Left ventricle myocardium inferior (tissue), 1 donor: ENCODE measurements at places on chromosomes 16 and 17.

DNA sequence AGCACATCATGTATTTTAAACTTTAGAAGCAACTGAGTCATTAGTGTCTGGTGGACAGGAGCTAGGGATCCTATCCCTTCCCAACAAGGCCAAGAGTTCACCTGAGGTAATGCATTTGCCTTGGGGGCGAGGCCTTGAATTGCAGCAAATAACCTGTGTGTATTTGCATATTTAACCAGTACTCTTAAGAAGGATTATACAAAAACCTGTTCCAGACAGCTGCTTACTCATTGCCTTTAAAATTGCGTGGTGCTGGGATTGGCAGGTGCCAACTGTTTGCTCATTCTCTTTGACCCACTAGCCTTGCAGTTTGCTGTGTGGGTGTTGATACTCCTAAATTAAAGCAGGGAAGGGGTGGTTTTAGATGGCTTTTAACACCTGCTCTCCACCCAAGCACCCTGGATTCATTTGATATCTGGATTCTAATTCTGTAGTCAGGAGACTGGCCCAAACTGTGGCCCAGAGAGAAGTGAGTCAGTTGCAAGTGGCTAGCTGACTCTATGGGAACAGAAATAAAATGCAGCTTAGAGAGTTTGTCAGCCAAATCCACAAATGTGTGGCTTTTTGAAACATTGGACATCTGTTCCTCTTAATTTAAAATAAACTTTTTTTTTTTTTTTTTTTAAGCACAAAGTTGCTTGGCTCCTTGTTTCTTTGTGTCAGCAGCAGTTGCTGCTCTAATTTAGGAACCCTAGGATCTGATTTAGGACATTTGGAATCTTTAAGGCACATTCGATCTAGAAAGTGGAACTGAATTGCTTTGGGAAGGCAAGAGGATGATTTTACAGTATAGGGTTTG, 46.9 kb downstream of the TUBD1 start:
- DNase-seq, result no peak

- DNase-seq, result no peak
Observed at GRCh38 chr17:71869841-71870545, 250.8 kb upstream of the SOX9 start.

DNA sequence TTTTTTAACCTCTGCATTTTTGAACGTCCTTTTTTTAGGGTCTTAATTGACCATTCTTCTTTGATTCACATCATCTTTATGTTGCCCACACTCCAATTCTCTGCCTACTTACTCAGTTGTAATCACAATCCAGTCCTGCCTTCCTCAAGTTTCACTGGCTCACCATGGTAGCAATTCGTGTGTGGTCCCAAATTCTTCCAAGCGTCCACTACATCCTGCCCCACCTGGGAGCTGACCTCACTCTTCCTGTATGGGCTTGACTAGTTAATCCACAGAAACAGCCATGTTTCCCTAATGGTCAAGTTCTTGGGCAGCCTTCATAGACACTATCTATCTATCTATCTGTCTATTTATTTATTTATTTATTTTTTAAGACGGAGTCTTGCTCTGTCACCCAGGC, 7.1 kb downstream of the TLCD2 start:
- no peak for DNase-seq

DNA sequence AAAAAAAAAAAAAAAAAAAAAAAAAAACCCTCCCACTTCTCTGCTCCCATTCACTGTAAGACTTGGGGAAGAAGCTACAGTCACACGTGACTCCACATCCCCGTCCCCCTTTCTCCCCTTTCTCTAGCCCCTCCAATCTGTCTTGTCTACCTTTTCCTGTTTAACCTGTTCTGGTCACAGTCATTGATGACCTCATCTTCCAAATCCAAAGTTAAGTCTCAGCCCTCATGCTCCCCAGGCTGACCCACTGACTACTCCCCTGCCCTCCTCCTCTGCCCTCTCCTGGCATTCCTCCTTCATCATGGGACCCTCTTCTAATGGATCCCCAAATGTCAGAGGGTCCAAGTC, 1.6 kb upstream of the CDH5 start:
- DNase-seq, result no peak

DNA sequence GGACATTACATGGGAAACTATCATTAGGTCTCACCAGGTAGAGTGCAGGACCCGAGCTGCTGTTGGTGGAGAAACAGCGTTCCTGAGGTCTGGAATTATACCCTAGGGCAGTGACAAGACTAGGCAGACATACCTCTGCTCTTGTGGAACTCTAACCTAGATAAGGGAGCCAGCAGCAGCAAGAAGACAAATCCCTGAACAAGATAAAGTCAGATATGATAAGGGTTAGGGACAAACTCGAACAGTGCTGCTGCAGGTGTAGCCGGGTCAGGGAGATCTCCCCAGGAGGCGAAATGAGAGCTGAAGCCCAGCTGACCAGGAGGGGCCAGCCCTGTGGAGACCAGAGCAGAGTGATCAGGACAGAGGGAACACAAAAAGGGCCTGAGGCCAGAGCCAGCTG, 34.7 kb downstream of the ARSG start:
- no peak for DNase-seq

GRCh38 chr16:73483934-73484711, 436.2 kb upstream of the ZFHX3 start:
- no peak for DNase-seq

DNA sequence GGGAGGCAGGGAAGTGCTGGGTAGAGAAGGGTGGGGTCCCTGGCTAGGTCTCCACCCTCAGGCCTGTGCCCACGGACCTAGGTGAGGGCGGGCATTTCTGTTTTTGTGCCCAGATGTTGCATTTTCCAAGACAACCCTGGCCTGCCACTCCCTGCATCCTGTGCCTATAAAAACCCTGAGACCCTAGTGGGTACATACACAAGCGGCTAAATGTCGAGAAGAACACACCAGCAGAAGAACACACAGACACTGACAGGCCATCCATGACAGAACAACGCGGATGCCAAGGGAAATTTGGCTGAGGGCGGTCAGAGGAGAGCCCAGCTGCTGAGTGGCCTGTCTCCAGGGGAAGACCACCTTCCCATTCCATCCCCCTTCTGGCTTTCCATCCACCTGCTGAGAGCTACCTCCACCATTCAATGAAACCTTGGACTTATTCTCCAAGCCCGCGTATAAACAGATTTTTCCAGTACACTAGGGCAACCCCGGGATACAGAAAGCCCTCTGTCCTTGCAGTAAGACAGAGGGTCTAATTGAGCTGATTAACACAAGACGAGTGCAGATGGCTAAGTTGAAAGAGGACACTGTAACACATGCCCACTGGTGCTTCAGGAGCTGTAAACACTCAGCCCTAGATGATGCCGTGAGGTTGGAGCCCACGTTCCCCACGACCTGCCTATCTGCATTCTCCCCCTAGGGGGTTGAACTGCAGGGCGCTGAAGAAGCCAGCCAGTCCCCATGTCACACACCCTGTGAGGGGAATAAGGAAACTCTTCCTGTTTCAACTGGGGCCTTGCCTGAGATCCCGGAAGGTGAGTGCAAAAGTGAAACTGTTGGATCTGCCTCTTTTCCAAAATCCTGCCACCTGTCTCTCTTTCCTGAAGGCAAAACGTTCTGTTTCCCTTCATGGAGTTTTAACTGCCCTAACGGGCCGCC, 147.2 kb upstream of the COX10 start:
- no peak for DNase-seq

GRCh38 chr17:17375841-17376240, 72.7 kb downstream of the NT5M start:
- DNase-seq, result no peak

DNA sequence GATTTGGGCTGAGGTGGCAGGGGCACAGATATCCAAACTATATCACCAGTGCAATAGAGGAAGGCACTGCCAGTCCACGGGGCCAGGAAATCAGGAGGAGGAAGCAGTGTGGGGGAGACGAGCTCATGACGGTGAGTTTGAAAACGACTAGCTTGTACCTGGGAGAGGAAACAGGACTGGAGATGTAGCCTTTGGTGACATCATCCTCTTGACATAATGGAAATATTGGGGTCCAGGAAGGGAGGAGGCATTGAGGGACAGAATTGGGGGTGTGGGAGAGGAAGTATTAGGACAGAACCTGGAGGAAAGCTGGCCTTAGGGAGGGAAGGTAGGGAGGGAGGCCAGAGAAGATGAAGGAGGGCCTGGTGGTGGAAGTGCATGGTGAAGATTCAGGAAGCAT, 109.1 kb downstream of the RGS9 start:
- DNase-seq, result no peak

DNA sequence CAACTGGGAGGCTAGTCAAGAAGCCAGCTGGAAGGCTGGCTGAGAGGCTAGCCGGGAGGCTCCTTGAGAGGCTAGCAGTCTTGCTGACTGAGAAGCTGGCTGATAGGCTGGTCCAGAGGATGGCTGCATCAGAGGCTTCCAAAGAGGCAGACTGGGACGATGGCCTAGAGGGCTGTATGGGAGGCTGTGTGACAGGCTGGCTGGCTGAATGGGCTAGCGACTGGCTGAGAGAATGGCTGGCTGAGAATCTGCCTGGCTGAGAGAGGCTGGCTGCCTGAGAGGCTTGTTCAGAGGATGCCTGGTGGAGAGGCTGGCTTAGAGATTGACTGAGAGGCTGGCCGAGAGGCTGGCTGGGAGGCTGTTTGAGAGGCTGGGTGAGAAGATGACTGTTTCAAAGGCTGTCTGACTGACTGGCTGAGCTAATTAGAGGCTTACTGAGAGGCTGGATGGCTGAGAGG, 34.8 kb upstream of the ACSM2B start:
- DNase-seq, result peak; percentile 38

GRCh38 chr17:69390795-69391501, 23.5 kb upstream of the MAP2K6 start:
- no peak for DNase-seq

DNA sequence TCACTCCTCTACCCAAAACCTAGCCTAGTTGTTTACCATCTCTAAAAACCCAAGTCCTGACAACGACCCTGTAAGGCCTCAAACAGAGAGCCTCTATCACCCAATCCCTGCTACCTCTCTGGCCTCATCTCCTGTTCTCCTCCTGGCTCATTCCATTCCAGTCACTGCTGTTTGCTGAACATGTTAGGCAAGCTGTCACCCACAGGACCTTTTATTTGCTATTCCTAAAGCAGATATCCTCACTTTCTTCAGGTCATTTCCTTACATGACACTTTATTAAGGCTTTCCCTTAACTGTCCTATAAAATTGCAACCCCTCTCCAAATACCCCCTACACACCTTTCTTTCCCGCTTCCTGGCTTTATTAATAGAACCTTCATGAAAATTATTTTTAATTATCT, 85.1 kb downstream of the KANSL1 start:
- no peak for DNase-seq

DNA sequence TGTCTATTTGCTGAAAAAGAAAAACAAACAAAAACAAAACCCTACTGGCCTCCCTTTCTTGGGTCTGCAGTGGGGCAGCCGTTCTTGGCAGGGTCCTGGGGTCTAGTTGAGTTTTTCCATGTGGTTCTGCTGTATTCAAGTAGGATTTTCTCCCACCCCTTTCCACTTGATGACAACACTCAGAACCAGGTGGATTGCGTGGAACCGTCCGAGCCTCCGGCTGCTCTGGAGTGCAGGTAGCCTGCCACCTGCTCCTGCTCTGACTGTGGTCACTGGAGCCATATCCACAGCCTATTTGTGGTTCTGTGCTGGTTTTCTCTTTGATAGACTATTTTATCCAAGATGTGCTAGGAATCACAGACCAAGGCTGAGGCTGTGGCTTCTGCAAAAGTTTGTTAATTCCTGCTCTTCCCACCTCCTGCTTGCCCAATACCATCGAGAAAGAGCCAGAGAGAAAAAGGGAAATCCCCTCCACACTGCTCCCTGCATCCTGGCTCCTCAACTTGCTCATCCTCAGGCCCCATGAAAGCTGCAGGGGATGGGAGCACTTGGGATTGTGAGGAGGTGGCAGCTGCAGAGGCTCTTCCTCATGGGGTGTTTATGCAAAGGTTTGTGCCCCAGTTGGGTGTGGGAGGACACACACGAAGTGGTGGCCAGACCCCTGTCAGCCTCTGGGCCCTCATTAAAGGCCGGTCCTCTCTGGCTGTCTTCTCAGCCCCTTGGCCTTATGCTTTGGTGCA, 377.8 kb upstream of the TNRC6C start:
- no peak for DNase-seq

GRCh38 chr17:28747051-28747691, 3.4 kb downstream of the TRAF4 start:
- no peak for DNase-seq

- DNase-seq, result no peak
Observed at GRCh38 chr16:69324585-69325253, 5.7 kb downstream of the PDF start.

DNA sequence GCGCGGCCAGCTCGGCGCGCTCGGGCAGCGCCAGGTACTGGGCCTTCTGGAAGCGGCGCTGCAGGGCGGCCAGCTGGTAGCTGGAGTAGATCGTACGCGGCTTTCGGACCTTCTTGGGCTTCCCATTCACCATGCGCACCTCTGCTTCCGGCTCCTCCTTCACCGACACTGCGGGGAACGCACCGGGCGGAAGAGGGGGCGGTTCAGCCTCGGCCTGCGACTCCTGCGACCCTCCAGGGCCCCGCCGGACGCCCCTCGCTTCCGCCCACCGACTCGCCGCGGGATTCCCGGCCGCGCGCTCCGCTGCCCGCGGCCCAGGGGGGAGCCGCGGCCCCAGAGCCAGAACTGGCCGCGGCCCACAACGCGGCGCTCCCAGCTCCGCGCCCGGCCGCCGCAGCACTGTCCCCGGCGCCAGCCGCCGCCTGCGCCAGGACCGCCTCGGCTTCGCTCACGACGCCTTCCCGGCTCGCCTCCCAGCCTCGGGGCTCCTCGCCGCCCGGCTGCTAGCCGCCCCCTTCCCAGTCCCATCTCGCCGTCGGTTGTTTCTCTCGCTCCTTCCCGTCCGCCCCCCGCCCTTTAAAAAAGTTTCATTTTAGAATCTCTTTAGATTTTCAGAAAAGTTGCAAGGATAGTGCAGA, 1.5 kb downstream of the DLX3 start:
- no peak for DNase-seq

DNA sequence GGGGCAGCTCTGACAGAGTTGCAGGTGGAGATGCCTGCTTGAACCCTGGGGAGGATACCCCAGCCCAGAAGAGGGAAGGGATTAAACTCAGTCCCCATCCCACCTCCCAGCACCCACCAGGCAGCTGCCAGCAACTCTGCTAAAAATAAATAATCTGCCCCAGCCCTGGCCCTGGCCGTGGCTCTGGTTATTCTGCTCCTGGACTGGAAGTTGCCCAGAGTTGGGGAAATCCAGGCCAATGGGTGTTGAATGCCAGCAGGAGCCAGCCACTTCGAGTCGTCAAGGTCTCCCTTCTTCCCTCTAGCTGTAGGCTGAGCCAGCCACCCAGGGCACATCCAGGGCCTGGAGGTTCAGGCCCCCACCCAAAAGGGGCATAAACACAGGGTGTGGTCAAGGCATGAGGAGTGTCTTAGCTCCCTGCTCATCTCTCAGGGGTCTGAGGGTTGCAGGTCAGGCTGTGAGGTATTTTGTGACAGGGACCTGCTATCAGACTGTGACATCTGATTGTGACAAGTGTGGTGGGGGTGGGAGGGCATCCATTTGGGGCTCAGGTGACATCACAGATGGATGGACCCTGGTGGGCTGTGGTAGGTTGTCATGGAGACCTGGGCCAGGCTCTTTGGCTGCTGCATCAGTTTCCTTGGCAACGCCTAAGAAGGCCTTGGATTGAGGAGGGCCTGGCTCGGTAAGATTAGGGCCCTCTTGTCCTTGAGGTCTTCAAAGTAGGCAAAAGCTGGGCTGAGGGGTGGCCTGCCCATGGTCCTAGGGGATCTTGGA, 1.0 kb upstream of the RRAD start:
- DNase-seq, result peak; percentile 74

- DNase-seq, result no peak
Observed at GRCh38 chr16:66976746-66977145, 11.6 kb upstream of the CES4A start.
